ENCODE measurements at places on chromosomes 4 and X.

GRCh38 chr4:55553441-55554201, 6.9 kb upstream of the CLOCK start:
- DNase-seq = peak; percentile 68

- DNase-seq = no peak
Measured at GRCh38 chr4:10534820-10535219, 77.6 kb upstream of the ZNF518B start.

GRCh38 chr4:55438314-55438713, 42.6 kb downstream of the TMEM165 start:
- DNase-seq = no peak

DNA sequence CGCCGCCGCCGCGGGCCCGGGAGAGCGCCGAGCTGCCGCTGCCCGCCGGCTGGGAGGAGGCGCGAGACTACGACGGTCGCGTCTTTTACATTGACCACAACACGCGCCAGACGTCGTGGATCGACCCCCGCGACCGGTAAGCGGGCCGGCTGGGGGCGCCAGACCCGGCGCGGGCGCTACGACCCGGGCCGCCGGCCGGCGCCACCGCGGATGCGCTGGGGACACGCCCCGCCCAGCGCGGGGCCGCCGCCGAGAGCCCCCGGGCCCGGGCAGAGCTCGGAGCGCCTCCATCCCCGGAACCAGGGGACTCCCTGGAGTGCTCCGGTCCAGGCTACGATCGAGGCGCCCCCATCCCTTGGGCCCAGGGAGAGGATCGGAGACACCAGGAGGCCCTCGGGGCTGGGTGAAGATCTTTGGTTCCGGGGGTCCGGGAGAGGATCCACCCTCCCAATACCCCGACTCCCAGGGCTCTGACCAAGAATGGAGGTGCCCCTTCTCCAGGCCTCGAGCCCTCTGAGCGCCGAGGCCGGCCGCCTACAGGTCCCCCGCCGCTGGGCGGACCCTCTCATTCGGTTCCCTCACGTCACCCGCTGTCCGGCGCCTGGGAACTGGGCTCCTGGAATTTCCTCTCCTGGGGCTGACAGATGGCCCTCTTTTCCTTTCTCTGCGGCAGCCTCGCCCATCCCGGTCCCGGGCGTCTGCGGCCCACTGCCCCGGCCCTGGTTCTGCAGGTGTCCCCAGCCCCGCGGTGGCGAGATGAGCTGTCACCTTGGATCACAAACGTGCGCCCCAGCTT, 48.8 kb downstream of the CLDN34 start:
- no peak for DNase-seq

GRCh38 chrX:123408821-123409737, 225.0 kb downstream of the GRIA3 start:
- DNase-seq = peak; percentile 1

- no peak for DNase-seq
Measured at GRCh38 chrX:71098951-71099506, 3.4 kb downstream of the FOXO4 start.

DNA sequence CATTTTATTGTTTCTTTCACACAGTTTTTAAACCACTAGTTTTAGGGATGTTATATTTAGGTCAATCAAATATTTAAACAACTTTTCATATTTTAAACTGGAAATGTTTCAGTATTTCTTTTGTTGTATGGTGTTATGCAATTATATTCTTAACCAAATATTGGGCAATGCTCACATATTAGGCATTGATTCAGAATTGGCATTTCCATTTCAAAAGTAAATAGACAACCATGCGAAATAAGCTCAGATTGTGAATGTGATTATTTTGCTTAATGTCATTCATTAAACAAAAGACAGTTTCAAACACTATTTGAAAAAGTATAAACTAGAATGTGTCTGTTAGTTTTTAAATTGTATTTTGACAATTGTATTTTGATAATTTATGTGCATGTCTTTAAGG, 36.9 kb downstream of the ARAP2 start:
- no peak for DNase-seq

- no peak for DNase-seq
Measured at GRCh38 chrX:34943235-34943634, 639 bp downstream of the FAM47B start.

- no peak for DNase-seq
Measured at GRCh38 chrX:1059576-1060561, 152.6 kb downstream of the CRLF2 start.

DNA sequence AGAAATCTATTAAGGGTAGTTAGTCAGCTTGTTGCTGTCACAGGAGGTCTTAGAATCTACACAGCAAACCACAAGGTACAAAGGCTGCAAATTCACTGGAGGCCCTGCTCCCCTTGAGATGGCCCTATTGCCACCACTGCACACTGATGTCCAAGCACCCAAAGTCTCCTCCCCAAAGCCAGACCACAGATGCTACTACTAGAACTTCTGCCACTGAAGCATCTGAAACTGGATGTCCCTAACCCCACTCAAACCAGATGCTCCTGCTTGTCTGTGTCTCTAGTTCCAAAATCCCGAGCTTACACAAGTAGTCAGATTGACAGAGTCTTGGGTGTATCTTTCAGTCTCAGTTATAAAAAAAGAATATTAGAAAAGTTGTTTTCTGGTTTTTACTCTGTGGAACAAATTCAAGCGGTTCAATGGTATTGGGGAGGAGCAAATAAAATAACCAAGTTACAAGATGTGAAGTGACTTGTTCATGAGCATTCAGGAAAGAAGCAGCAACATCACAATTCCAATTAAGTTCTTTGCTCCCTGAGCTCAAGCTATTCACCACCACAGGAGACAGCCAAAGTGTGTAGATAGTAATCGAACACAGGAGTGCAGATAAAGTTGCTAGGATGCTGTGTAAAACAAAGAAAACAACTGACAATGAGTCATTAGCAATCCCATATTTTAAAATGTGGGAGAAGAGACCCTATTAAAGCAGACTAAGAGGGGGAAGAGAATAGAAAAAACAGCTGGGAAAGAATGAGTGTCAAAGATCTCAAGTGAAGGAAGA, 352.3 kb downstream of the PDGFC start:
- DNase-seq = no peak

Data from iris pigment epithelial cell (primary cell).